ENCODE measurements at places on chromosomes 2 and 18.
A peak's percentile ranks its signal among the peaks of the same experiment; 100 is the strongest.

DNA sequence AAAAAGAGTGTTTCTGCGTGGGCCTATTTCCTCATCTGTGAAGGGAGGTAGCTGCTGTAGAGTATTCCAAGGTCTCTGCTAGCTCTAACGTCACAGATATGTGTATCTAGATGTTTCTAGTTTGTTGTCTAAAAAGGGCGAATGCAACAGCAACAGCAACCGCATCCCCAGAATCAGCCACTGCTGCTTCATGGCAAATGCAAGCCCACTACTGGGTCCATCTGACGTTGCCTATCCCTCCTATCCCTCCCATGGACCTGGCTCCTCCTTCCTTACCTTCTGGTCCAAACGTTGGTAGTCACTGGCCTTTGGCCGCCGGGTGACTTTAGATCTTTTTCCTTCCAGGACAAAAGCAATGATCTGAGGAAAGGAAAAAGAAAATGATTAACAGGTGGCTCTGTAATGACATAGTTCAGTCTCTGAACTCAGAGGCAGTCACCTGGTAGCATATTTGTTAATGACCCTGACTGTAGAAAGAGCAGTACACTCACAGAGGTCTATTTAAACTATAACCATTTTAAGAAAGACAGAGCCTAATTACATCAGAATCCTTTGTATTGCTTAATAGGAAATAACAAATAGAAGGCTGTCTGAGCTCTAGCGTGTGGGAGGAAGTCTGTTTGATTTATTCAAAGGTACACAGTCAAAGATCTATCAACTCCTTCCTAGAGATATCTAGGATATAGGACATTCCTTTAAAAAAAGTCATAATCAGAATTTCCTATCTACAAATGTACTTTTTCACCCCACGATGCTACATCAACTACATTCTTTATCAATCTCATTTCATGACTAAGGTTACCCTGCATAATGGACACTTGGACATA is 2.9 kb downstream of the TGOLN2 start:
- no peak for DNase-seq

DNA sequence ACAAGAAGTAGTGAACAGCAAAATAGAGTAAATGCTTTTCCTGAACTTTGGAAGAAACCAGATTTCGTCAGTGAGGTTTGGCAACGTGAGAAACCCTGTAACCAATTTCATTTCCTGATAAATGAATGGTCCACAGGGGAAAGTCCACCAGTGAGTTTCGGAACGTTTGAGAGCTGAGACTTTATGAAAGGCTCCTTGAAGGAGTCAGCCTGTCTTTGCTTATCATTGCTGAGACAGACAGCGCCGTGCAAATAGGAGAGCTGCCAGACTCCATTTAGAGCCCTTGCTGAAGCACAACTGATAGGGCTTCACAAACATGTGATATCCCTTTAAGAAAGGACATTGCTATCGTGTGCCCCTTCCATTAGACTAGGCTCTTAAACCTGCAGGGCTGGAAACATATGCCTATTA is 121.8 kb upstream of the SMAD7 start:
- no peak for DNase-seq

- DNase-seq, result no peak
Observed at GRCh38 chr2:44314362-44314761, 39.1 kb downstream of the SLC3A1 start.

- peak; percentile 43 for DNase-seq
Observed at GRCh38 chr18:43563780-43564179, 286.5 kb upstream of the SYT4 start.

- DNase-seq, result no peak
Observed at GRCh38 chr18:63382843-63383242, 15.8 kb upstream of the KDSR start.

GRCh38 chr2:149360106-149360505 is 29.7 kb downstream of the LYPD6 start:
- no peak for DNase-seq

GRCh38 chr2:204628926-204629712 is 83.8 kb downstream of the PARD3B start:
- DNase-seq, result no peak

GRCh38 chr2:216492597-216493333 is 5.9 kb upstream of the RPL37A start:
- no peak for DNase-seq

DNA sequence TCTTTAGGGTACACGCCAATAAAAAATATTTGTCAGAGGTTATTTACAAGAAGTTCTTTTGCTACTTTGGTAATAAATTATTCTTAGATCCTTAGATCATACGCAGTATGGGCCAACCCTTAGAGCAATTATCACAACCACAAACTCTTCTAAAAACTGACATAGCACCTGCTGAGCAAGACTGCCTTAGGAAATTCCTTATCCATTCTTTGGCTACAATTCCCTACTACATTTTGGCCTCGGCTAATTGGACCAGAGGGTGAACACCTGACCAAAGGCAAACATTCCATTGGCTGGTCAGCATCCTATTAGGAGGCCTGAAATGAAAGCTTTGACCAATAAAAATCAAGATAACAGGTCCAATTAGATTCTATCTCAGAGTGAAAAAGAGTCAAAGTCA is 147.6 kb upstream of the CCDC68 start:
- DNase-seq, result no peak

DNA sequence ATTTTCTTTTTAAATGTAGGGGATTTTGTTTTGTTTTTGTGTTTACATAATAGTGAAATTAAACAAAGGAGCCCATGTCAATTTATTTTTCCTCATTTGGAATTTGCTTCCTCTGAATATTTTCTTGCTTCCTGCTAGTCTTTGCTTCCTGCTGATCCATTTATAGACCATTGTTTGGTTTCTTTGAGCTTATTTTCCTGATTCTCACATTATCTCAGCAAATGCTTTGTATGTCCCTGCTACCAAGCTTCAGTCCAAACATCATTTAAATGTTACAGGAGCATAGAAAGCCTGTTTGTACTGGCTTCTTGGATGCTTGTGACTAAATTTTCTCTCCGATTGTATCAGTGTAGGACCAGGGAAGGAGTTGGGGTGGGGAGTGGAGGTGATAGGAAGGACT is 127.3 kb upstream of the IL1R2 start:
- DNase-seq, result no peak

DNA sequence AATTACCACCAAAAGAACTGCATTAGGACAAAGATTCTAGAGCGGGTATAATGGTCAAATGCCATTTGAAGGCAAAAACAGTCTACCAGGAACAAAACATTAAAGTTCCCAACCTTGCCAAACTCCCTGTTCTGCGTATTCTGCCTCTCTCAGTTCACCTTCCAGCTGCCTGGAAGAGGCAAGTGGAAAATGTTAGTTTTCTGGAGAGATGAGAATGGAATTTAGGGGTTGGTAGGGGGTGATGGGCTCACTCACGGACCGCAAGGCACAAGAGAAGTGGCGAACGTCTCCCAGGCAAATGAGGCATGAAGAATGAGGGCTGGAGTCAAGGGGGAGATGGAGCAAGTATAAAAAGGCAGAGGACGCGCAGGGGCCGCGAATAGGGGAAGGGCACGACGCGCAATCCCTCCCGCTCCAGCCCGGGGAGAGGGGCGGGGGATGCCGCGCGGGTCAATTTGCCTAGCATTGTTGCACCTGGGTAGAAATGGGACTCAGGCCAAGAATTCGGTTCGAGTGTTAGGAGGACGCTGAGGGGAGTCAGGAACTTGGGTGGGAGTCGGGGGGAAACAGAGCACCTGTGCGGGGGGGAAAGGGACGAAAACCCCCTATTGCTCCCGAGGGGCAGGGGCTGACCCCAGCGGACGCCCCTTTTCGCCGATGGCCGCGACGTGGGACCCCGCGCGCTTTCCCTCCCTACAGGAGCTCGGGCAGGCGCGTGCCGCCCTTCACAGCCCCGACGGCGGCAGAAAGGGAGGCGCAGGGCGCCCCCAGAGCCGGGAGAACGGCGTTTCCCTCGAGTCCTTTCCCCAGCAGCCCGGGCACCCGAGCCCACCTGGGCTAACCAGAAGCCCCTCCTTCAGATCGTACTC is 573 bp downstream of the PAIP2B start:
- DNase-seq, result peak; percentile 47

- peak; percentile 33 for DNase-seq
Observed at GRCh38 chr18:32271672-32272208, 81.9 kb downstream of the MEP1B start.

- DNase-seq, result no peak
Observed at GRCh38 chr2:230942371-230942770, 17.3 kb upstream of the GPR55 start.

DNA sequence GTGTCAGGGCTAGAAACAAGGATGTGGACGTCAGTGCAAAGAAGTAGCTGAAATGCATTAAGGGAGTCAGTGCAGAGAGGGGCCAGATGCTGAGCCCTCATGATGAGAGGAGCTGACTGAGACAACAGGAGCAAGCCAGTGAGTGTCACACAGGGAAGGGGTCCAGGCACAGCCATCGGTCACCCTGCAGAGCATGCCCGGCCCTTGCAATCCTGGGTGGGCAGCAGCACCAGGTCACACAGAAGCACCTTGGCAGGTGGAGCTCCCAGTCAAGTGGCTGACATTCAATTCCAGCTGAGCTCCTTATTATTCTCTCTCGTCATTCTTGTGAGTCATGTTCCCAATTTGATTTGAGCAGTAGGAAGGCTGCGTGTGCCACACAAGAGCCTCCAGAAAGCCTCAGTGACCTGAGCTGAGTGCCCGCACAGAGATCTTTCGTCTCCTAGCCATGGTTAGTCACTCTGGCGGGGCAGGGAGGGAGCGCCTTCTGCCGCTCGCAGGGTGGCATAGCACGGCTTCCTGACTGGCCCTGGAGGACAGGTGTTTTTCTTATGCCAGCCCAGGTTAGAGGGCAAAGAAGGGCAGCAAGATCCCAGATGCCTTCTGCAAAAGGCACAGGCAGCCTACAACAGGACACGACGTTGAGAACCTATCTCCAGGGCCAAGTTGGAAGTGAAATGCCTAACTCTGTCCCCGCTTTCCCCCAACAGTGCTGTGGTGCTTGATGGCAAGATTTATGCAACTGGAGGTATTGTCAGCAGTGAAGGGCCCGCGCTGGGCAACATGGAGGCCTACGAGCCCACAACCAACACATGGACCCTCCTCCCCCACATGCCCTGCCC is 220.9 kb downstream of the ATAD2B start:
- DNase-seq, result no peak

DNA sequence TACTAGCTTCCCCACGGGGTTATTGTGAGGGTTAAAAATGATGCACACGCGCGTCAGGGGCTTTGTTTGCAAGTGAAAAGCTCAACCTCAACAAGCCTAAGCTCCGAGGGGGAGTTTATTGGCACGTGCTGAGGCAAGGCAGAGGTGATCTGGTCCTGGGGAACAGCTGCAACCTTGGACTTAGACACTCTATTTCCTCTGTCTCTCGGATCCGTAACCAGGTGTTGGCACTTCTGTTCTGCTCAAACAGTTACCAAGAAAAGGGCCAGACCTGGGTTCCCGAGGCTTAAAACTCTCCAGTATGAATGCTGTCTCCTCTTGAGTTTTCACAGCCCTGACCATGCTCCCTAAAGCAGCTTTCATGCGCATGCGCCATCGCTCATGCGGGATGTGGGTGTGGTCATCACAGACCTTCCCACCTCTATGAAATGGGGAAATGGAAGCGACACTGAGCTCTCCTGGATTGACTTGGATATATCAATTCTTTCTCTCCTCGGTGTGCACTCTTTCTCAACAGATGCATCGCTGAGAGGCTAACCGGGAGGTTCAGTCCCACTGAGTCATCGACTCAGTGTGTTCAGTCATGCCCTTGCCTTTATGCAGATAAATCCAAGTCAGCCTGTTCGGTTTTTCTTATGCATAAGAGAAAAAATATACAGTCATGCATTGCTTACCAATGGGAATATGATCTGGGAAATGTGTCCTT is 19.9 kb upstream of the RAB31 start:
- no peak for DNase-seq

DNA sequence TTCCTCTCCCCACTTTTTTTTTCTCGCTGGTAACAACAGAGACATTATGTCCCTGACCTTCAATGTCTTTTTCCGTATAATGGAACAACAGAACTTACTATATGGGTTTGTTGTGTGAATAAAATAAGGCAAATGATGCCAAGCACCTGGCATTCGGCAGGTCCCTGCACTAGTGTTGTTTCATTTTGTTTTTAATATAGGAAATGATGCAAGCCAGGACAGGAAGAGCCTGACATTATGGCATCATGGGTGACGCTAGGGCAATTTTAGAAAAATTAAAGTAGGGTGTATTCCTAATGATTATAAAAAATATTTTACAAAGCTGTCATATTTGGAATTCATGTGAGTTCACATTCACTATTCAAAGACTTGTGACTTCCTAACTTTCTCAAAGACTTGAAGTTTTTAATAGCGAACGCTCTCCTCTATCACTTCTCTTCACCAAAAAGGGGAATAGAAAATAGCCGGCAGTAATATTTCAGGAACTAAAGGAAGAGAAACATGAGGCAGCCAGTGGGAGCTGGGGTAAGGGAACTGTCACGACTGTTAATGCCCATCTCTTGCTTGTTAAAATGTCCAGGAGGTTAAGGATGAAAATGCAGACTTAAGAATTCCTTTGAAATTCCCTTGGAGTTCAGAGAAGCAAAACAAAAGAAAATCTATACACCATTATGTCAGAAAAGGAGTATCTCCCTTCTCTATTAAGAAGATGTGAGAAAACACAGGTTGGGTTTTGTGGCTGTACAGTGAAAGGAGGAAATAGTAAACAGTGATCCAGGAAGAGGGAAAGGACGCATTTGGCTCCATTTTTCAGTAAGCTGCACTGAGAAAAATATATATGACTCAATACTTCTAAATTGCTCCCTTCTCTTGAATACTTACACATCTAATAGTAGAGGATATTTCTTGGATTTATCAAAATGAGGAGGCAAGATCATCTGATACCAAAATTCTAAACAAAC is 60.2 kb downstream of the DPP4 start:
- no peak for DNase-seq

- no peak for DNase-seq
Observed at GRCh38 chr2:121595012-121595891, 54.0 kb downstream of the CLASP1 start.

DNA sequence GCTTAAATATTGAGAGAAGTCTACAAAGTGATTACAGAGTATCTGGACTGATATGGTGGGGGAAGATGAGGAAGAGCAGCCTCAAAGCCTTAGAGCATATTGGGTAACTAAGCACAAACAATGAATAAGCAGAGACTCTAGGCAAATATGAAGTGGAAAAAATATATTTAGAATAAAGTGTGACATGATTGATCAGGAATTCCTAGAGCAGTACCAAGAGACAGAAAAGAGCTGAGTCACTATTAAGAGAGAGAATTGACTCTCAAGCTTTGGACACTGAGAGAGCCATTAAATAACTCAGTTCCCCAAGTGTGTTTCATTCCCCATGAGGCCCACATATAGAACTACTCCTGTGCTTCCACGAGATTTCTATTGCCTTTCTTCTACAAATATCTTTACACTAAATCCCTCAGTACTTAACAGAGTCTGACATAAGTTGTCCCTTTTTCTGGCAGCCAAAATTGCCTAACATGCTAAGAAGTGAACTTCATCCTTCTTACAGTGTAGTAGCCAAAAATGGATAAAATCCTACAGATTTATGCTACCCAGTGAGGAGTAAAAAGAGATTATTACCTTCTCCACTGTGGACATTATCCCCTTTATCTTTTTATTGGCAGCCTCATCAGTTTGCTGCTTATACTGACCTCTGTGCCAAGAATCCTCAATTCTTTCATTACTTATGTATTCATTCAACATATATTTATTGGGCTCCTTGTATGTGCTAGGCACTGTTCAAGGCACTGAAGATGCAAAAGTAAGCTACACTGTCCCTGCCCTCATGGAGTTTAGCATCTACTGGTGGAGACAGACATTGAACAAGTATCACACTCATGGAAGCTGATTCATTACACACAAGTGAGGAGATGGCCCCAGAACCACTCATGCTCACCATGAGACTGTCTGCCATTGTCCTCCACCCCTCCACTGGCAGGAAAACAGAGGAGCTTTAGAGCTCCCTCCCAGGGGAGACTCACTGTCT is 45.4 kb downstream of the SLC40A1 start:
- DNase-seq, result no peak

All from femur (tissue), 1 donor.